Tibial nerve (tissue), 4 donors: ENCODE measurements at places on chromosomes 4 and X. TPM values are rescaled to one million over a fixed set of nuclear protein-coding genes. Genes with fewer than 3 reads are reported as not detected.

CDX4 gene
- total RNA-seq: not detected

KLF8 gene
- total RNA-seq: 28.8 TPM

RTL3 gene
- total RNA-seq: 0.21 TPM

DNA sequence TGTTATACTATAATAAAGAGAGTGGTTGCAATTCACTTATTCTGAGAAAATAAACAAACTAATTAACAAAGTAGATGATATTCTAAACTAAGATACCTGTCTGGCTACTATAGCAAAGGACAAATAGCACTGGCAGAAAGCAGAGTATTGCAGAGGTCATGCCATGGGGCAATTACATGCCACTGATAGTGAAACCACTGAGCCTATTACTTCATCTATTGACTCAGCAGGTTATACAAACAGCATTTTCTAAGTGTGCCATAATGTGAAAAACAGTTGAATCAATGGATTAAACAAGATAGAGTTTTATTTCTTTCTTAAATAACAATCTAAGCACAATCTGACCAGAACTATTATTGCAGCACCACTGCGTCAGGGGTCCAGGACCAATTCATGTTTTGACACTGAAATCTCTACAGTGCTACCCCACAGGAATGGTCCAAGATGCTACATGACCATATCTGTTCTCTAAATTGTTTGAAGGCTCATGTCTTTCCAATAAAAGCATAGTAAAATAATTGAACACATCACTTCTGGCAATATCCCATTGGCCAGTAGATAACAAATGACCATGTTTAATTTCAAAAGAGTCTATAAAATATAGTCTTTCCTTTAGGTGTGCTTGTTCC, 389.5 kb upstream of the GRID2 start:
- DNase-seq: no peak

- no peak for DNase-seq
These were observed 157.0 kb upstream of the TLL1 start for GRCh38 chr4:165715989-165716388.

DNA sequence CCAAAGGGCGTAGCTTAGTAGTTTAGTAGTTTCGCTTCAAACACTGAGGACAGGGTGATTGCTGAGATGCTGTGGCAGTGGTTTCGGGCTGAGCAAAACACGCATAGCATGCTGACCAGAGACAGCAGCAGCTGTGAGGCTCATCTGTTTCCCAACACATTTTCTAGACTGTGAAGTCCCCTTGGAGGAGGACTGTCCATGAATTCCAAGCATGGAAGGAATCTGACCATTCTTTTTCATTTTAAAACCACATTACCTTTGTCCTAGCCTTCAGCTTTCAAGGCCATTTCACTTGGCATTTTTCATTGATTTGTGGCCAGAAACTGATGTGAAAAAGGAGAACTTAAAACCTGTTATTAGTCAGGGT, 240.9 kb downstream of the PALLD start:
- DNase-seq: no peak

DNA sequence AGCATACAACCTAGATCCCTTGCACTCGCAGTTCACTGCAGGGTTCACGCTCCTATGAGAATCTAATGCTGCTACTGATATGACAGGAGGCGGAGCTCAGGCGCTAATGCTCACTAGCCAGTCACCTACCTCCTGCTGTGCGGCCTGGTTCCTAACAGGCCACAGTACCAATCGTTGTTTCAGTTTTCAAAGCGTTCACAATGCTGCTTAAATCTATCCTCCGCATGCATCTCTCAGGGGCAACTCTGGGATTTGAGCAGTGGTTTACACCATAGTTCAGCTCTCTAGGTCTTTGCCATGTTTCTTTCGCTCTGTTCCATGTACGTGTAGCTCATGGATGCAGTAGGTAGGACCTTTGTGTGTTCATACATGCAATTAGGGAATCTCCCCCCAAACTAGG, 47.2 kb downstream of the CLOCK start:
- no peak for DNase-seq
